Stimulated activated CD8-positive, alpha-beta memory T cell treated with anti-CD3 and anti-CD28 coated beads, Interleukin-7, amount 100 ng/mL, for 1 hour (primary cell): ENCODE measurements at places on chromosomes 5 and 9.

DNA sequence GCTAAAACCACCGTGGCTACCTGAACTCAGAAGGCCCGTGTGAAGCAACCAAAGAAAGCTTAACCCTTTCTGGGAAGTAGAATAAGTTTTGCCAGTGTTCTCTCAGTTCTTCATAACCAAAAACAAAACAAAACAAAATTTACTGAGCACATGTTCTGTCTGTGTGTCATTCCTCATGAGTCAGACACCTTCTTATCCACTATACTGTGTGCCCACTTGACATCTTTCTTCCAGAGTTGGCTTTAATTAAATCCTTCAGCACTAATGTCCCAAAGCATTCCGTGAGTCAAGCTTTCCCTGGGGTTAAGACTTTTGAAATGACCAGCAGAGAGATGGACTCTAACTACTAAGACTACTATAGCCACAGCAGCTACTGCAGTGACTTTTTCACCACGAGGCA, 61.3 kb downstream of the GLIS3 start:
- DNase-seq: no peak

DNA sequence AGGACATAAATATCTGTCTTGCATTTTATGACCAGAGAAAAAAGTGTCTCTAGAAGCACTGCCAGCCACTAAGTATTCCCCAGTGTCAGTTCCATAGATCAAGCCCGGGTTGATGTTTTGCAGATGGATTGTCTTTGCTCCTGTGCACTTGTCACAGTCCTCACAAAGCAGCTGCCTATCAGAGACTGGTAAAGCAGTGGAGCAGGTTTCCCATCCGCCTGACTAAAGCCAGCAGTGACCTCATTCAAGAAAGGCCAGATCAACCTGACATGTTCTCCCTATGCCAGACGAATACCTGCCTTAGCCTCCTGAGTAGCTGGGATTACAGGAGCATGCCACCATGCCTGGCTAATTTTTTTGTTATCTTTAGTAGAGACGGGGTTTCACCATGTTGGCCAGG, 26.8 kb upstream of the GARNL3 start:
- no peak for DNase-seq

- DNase-seq: no peak
These were observed 28.4 kb downstream of the SH3GLB2 start for GRCh38 chr9:128999581-129000206.

DNA sequence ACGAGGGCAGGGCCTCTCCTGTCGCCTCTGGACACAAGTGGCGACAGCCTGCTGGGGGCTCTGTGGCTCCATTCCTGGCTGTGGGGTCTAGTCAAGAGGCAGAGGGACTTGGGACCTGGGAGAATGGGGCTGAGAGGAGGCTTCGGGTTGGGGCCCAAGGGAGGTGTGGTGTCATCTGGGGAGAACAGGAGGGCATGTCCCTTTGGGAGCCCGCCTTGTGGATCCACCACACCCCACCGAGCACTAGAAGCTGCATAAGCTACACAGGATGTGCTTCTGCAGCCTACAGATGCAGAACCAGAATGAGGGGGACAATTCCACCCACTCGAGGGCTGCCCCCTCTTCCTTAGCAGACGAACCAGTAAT, 3.9 kb upstream of the MAN1B1 start:
- DNase-seq: no peak

DNA sequence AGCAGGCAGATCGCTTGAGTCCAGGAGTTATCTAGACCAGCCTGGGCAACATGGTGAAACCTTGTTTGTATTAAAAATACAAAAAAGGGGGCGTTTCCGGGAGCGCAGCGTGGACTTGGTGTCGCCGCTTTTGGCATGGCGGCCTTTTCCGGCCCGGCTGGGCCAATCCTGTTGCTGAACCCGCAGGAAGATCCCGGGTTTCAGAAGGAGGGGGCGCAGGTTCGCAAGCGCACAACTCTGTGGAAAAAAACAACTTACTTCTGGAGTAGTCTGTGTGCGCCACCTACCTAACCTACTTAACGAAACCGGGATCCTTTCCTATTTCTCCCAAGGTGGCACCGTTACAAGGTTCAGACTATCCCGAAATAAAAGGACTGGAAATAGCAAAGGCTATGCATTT, 198.6 kb downstream of the MSX2 start:
- no peak for DNase-seq

GRCh38 chr9:94081435-94081834, 2.8 kb upstream of the PTPDC1 start:
- DNase-seq: no peak

- no peak for DNase-seq
These were observed 21.2 kb downstream of the DAPK1 start for GRCh38 chr9:87518702-87519335.

DNA sequence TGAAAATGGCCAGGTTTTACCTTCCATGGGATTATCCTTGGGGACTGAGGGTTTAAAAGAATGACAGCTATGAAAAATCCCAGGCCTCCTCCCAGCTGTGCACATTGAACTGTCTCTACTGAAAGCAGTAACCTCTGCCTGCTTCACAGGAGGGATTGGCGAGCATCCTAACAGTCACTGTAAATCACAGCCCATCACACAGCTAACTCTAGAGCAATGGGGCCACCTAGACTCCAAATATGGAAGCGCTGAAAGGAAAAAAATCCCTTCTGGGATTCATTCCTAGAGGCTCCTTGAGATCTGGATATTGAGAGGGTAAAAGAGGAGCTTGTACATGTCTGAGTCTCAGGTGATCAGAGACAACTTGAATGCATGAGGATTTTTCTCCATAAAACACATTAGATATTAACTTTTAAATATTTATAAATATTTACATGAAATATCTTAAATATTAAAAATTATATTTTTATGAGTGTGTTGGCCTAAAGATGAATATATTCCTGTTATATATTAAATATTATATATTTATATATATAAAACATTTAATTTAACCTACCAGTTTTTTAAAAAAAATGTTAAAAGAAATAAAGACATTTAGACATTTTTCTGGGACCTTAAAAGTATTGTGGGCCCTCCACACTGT, 133.8 kb upstream of the SLC24A2 start:
- no peak for DNase-seq

DNA sequence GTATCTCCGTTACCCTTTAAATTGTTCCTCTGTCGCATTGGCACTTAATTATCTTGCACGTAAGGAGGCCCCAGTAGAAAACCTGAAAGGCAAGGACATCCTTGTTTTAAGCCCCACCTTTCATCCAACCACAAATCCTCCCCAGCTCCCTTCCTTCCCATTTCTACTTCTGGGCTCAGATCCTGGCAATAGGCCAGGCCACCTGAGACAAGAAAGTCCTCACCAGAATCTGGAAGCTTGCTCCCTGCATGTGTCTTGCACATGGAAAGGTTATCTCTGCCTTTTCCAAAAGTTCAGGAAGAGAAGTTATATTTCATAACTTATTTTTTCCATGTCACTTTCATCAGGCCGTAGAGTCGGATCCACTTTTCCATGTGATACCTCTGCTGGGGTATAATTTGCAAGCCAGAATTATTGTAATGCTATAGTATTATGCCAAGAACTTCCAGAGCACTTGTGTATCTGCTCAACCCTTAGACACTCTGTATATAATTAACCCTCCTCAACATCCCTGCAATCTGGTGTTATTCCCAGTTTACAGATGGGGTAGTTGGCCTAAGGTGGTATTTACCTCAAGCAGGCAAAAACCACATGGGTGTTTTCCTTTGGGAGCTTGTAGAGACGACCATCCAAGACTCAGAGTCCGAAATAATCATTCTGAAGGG, 2.6 kb upstream of the SHB start:
- DNase-seq: no peak

DNA sequence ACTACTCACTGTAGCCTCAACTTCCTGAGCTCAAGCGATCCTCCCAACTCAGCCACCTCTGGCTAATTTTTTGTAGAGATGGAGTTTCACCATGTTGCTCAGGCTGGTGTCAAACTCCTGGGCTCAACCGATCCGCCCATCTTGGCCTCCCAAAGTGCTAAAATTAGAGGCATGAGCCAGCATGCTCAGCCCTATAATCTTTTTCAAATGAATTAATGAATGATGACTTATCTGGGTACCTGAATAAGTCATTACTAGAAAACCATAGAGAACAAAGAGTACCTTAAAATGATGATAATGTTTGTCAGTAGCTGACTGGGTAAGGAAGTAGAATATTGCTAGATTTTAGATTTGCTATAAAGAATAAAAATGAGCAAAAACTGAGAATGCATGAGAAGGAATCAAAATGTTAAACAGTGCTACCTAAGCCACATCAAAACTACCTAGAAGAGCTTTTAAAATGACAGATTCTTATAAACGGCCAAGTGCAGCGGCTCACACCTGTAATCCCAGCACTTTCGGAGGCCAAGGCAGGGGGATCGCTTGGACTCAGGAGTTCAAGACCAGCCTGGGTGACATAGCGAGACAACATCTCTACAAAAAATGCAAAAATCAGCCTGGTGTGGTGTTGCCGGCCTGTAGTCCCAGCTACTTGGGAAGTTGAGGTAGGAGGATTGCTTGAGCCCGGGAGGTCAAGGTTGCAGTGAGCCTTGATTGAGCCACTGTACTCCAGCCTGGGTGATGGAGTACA, 13.6 kb downstream of the FNBP1 start:
- no peak for DNase-seq

DNA sequence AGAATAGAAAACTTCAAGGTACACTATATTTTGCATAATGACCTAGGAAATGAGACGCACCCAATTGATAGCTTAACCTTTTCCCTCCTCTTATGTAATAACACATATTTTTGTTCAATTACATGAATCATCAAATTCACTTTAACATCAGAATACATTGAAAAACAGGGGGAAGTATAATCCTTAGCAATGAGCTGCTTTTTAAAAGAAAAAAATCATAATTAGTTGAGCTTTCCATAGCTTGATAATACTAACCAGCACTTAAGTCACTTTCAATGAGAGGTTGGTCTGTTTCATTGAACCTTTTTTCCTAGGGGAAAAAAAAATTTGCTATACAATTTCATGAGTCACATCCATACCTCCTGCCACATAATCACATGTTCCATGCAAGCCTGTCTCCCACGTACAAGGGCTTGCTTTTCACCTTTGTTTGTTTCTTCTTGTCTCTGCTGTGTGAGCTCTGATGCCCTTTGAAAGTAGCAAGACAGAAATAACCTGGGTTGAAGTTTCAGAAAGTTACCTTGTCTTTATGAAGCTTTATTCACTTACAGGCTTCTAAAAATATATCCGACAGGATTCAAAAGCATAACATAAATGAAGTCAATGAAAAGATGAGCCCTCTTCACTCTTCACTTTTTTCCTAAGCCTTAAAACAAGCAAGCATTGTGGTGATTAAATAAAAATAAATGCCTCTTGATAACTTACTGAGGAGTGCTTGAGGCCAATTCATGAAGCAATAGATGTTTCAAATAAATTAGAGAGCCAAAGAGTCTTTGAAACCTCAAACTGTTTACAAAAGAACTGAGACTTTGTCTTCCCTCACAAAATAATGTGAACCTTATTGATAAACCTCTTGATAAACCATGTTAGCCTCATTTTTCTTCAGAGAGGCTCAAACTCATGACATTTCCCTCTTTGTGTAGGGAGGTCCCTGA, 108.5 kb downstream of the FEM1C start:
- DNase-seq: no peak

- no peak for DNase-seq
These were observed 62.3 kb downstream of the FOXI1 start for GRCh38 chr5:170168002-170168401.

- no peak for DNase-seq
These were observed 297.9 kb upstream of the PTGER4 start for GRCh38 chr5:40381676-40382363.

DNA sequence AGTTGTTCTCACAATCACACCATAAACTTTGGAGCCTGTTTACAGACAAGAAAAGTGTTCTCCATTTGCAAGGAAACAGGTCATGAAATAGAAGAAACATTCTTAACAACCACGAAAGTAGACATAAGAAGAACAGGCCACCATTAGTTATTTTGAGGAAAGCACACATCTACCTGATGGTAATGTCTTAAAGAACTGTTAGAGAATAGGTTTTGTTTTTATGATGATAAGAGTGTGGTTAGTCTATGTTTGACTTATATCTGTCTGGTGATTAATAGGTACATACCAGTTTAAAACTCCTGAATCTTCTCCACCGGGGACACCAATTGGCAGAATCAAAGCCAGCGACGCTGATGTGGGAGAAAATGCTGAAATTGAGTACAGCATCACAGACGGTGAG, 108.3 kb downstream of the CDH6 start:
- no peak for DNase-seq
